ENCODE measurements at places on chromosomes 5 and 9.

GRCh38 chr9:99998266-99998665, 91.8 kb downstream of the STX17 start:
- DNase-seq, result no peak

DNA sequence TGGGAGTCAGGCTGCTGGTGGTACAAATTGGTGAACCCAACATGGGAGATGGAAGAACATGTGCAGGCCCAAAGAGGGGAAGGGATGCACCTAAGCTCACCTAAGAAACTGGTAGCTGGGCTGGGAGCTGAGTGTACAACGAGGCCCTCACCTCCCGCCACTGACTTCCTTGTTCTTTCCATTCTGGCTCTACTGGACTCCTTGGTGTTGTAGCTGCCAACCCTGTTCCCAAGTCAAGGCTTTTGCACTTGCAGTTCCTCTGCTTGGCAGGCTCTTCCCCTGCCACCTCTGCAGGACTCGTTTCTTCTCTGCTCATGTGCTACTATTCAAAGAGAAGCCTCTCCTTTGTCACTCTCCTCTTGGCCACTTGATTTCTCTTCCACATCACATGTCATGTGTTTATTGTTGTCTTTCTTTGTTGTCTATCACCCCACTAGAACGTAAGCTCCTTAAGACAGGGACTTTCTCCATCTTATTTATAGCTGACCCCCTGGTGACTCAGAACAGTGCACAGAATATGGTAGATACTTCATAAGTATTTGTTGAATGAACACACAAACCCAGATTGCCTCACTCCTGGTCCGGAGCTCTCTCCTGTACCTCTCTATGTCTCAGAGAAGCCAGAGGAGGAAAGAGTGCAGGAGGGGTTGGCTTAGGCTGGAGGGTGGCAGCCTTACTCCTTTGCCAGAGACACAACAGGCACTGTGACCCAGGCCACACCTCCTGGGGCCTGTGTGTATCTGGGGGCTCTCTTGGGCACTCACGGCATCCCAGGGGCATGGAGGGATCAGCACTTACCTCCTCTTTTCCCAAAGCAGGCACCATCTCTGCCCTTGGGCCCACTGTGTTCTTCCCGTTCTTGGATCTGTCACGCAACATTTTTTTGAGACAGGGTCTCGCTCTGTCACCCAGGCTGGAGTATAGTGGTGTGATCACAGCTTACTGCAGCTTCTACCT, 5.2 kb upstream of the SPINK4 start:
- no peak for DNase-seq

DNA sequence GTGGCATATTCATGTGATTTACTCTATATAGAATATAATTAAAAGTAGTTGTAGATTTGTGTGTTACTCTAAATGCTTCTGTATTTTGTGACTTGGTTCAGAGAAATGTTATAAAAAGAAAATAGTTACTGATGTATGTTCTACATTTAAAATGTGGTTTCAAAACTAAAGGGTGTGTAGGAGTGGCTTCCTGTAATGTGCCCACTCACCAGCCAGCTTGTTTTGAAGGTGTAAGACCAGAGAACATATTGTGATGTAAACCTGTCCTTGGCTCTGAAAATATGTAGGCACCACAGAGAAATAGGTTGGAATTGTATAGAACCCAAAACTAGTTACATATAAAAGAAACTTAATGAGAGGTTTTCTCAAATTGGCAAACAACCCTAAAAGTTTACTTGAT, 51.2 kb upstream of the ARRDC3 start:
- DNase-seq, result no peak

DNA sequence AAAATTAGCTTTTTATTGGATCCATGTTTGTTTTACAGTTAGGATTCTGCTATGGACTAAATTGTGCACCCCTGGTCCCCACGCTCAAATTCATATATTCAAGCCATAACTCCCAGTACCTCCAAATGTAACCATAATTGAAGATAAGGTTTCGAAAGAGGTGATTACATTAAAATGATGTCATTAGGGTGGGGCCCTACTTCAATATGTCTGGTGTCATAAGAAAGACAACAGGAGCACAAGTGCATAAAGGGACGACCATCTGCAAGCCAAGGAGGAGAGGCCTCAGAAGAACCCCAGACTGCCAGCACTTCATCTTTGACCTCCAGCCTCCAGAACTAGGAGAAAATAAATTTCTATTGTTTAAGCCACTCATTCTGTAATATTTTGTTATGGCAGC, 7.4 kb upstream of the HNRNPA0 start:
- no peak for DNase-seq

- DNase-seq, result no peak
Measured at GRCh38 chr9:17251100-17251499, 116.3 kb downstream of the CNTLN start.

DNA sequence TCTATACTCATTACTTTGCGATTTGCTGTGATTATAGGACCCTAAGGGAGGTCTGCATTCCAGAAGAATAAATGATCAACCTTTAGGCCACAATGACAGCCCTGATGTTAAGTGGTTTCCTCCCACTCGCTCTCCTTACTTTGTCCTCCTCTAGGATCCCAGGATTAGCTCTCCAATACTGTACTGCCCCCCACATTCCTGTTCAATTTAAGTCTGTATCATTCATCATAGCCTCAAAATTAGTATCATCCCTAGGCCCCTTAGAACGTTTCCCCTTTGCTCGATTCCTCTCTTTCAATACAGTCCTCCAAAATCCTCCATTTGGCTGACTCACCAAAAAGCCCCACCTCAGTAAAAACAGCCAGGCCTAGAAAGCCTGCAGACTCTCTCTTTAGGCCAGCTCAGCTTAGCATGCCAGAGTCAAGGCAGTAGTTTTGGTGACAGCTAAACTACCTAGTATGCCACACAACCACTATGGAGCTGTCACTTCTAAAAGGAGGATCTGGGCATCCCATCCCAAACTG, 24.4 kb downstream of the RNF145 start:
- DNase-seq, result no peak

DNA sequence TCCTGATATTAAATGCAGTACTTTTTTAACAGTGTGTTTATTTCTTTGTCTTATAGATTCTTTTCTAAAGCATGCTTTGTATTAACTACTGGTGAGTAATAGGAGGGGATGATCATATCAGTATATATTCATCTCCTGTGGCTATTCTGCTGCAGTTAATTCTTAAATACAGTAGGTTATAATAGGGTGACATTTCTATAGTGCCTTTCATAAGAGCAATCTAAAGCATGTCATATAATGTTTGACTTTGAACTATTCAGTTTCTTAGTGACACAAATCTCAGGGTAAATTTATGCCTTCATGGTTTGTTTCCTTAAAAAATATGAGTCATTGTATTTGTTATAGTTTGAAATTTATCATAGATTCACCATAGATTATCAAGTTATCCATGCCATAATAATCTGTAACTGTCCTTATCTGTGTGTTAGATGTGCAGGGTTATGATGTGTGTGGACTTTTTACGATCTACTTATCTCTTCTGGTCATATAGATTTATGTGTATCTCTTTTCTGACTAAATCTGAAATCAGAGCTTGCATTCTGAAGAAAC, 1019.5 kb downstream of the NR2F1-AS1 start:
- no peak for DNase-seq

DNA sequence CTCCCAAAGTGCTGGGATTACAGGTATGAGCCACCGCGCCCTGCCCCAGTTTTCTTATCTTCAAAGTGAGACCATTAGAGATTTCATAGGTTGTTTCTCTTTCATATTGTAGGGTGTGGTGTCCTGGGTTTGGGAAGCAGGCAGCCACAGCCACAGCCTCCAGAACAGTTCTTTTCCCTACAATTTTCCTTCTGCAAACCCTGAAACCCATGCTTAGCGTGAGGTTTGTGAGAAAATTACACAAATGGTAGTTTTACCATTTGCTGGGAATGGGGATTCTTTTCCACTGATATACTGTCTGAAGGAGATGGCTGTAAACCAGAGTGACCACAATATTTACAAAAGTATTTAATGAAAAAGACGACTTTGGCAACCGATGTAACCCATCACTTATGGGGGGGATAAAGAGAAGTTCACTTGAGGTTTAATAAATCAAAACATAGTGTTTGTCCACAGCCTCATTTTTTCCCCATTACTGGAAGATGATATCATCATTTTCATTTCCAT, 26.7 kb upstream of the ECM2 start:
- DNase-seq, result no peak

DNA sequence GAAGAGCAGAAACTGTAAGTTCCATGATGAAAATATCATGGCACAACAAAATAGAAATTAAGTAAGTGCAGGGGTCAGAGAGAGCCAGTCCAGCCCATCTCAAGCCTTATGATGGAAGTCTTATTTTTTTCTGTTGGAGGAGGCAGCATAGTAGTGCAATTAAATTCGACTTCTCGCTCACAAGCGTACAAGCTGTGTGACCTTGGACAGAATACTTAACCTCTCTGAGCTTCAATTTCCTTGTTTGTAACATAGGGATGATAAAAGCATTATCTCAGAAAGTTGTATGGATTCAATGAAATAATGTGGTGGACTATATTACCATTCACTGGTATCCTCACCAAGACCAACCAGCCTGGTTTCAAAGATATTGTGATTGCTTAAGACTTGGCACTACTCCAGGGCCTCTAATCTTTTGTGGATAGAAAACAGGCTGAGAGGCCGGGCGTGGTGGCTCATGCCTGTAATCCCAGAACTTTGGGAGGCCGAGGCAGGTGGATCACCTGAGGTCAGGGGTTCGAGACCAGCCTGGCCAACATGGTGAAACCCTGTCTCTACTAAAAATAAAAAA, 26.8 kb upstream of the MVB12B start:
- no peak for DNase-seq

- DNase-seq, result no peak
Measured at GRCh38 chr9:110329639-110330230, 7.9 kb downstream of the TXNDC8 start.

- DNase-seq, result no peak
Measured at GRCh38 chr5:59209758-59210359, 627.0 kb downstream of the RAB3C start.

GRCh38 chr9:77667151-77667550, 19.0 kb upstream of the GNA14 start:
- no peak for DNase-seq

DNA sequence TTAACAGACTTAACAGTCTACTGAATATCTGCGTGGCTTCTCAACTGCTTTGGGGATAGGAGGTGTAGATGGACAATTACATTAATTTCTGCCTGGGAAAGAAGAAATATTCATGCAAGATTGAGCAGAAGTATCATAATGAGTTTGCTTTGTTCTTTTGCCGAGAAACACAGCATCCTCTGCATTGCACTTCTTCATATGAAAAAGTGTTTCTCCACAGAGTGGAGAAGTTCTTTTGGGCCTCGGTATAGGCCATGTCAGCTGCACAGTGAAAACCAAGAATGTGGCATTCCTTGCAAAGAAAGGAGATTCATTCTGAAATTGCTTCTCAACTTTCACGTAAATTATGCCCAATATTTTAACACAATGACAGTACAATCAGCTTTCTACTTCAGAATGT, 17.6 kb upstream of the SNX2 start:
- peak; percentile 13 for DNase-seq

- DNase-seq, result no peak
Measured at GRCh38 chr9:104903609-104904008, 24.3 kb downstream of the ABCA1 start.

Data from GM20000 (cell line).